H54 (cell line): ENCODE measurements at places on chromosomes 1 and 21.

DNA sequence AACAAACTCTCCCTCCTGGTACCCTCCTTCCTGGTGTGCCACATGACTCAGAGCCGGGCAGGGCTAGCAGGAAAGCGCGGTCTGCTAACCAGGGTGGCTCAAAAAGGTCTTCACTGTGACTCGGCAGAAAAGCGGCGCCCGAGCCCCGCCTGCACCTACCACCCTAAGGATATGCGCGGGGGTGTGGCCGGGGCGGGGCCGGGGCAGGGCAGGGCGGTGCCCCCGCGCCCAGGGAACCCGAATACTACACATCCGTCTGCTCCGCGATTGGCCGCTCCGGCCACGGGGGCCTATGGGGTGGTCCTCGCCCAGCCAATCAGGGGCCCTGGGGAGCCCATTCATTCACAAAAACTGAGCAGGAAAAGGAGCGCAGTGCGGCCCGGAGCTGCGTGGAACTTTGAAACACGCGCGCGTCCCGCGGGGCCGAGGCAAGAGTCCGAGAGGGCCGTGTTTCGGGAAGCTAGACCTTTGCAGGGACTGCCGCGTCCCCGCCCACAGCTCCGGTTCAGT is 1.7 kb downstream of the LRP8 start:
- DNase-seq = peak; percentile 98

GRCh38 chr1:15207829-15208429 is 39.1 kb upstream of the FHAD1 start:
- no peak for DNase-seq

GRCh38 chr1:38605063-38605462 is 254.5 kb downstream of the RRAGC start:
- no peak for DNase-seq

- DNase-seq = no peak
These were observed 74.4 kb downstream of the CLCA4 start for GRCh38 chr1:86621286-86621685.

- no peak for DNase-seq
These were observed 46.7 kb downstream of the CAPZB start for GRCh38 chr1:19438516-19439195.

GRCh38 chr1:8170059-8170835 is 144.1 kb upstream of the ERRFI1 start:
- DNase-seq = no peak

DNA sequence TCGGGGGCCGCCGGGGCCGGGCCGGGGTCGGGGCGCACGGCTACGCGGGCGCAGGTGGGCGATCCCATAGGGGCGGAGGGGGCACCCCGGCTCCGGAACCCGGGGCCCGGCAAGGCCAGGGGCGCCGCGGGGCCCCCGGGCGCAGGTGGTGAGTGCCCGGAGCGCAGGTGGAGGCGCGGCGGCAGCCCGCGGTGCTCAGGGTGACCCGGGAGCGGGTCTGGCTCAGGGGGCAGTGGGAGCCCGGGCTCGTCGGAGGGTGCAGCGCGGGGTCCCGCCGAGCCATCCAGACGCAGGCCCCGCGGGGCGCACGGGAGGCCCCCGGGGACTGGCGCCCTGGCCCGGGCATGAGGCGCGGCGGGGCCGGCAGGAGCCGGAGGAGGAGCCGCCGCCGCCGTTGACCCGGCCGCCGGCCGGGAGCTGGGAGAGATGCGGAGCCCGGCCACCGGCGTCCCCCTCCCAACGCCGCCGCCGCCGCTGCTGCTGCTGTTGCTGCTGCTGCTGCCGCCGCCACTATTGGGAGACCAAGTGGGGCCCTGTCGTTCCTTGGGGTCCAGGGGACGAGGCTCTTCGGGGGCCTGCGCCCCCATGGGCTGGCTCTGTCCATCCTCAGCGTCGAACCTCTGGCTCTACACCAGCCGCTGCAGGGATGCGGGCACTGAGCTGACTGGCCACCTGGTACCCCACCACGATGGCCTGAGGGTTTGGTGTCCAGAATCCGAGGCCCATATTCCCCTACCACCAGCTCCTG is 489 bp downstream of the CELSR2 start:
- DNase-seq = no peak

DNA sequence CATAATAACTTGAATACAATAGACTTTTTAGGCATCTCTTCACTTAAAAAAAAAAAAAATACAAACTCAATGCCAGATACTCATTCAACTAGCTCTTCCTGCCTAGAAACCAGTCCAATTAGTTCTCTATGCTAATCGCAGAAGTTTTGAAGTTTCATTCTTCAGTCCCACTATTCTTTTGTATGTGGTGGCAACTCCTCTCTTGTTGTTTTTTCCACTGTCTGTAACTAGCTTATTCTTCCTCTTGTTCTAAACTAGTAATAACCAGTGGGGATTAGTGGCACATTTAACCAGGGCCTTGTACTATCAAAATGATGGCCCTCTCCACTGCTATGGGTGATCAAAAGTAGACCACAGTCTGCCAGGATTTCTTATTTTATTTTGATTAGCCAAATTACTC is 52.5 kb downstream of the SELENOF start:
- DNase-seq = no peak

DNA sequence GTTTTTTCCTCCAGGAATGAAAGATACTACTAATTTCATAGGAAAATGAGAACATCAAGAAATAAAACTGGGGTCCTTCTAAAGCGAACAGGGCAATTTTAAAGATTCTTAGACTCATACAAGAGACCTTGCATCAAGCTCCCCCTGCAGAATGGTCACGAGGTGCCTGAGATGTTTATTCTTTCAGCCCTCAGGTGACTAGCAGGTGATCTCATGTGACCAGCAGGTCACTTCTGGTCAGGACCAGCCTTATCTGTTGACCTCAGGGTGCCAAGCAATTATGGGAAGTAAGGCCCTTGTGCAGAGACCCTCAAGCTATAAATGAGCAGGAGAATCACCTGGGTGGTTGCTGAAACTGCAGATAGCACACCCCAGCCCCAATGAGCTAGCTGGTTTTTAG is 20.6 kb upstream of the TMEM51 start:
- DNase-seq = no peak

DNA sequence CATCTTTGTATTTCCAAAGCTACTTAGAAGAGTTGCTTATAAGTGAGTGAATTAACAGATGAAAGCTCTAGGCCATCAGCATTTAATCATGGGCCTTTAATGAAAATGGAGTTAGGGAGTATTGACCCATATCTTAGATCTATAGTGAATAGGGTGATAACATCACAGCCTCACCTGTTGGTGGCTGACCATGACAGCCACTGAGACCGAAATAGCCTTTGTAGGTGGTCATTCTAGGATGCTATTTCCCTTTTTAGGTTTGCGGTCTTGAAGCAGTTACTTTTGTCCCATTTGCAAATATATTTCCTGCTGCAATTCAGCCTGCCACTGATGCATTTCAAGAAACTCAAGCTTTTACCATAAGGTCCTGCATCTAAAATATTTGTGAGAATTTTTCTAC is 410.1 kb upstream of the LYPLAL1 start:
- DNase-seq = no peak

DNA sequence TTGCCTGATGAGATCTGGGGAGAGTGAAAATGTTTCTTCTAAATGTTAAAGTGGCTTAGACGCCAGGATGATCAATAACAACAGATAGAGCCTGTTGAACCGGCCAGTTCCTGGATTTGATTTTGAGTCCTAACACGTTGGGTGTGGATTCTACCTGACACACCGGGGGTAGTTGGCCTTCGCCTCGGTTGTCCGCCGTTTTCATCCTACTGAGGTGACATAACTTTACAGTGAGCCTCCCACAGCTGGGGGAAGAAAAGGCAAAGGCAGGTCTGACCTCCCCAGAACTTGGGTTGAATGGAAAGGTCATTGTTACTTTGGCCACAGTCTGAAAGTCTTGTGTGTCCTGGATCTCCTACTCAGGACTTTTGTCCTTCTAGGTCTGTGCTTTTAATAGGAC is 1.1 kb downstream of the PGD start:
- DNase-seq = no peak

DNA sequence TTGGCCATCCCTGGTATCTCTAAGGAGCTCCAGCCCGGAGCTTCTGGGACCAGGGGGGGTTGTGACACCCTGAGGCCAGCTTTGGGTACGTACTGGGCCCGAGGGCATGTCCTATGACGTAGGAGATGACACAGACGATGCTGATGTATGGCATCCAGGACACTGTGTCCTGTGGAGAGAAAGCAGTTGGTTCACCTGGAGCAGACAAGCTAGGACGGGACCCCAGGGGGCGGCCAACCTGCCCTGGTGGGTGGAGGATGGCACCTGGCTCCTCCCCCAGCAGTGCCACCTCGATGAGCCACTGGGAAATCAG is 12.1 kb upstream of the SLC2A7 start:
- no peak for DNase-seq

DNA sequence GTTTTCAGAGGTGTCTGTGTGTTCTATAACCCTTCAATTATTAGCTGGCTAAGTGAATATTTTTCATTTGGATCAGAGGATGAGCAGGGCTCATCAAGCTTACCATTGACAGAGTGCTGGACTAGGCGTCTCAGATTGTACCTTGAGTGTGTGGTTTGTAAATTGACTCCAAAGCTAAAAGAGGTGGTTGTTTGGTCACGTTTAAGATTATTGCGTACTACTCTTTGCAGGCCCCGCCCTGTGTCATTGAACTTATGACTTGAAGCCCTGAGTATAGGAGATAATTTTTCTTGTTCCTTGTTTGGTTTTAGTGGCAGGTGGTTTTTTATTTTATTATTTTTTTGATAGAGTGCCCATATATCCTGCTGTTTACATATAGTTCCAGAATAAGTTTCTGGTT is 17.7 kb downstream of the MRPS6 start:
- no peak for DNase-seq

DNA sequence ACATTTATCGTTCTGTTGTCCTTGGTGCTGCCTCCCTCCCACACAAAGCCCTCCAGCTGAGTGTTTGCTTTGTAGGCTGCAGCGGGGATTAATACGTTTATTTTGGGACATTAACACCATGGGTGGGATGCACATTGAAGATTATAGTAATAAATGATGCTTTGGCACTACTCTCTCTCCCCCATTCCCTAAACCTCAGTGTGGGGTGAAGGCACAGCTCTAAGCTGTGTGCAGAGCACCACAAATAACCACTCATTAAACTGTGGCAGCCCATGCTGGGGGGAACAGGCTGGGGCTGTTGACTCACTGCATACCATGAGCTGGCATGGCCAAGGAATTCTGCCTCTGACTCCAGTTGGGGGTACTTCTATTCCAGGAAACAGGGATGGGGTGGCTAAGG is 7.7 kb downstream of the PCP4L1 start:
- peak; percentile 83 for DNase-seq

GRCh38 chr1:39131940-39132339 is 72.6 kb upstream of the MACF1 start:
- DNase-seq = no peak

DNA sequence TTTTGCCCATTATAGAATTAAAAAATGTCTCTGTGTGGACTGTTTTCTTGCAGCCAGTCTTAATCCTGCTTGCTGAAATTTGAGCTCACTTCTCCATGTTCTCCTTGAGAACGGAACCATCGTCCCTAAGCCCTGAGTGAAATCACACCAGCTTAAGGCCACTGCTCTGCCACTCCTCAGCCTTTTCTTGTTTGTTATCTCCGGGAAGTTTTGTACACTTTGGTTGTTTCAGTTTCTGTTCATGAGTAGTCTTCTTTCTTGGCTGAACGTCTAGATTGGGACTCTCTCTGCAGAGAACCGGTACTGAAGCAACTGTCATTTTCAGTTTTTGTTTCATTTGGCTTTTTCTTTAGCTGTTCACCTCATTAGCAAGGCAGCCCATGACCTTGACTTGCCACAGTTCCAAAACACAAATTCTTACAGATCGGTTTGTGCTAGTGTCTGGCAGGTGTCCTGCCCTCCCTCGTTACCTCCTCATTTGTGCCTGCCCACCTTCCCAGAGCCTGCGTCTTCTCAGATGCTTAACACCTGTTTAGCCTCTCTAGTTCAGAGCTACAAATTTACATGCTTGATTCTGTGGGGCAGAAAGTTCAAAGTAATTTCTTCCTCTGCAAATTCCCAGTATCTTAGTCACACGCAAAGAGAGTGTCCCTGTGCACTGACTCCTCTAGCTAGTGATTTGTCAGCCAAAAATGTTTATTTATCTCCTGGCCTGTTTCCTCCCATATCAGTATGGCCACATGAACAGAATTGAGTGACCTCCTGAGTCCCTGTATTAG is 12.4 kb downstream of the PSEN2 start:
- peak; percentile 62 for DNase-seq

DNA sequence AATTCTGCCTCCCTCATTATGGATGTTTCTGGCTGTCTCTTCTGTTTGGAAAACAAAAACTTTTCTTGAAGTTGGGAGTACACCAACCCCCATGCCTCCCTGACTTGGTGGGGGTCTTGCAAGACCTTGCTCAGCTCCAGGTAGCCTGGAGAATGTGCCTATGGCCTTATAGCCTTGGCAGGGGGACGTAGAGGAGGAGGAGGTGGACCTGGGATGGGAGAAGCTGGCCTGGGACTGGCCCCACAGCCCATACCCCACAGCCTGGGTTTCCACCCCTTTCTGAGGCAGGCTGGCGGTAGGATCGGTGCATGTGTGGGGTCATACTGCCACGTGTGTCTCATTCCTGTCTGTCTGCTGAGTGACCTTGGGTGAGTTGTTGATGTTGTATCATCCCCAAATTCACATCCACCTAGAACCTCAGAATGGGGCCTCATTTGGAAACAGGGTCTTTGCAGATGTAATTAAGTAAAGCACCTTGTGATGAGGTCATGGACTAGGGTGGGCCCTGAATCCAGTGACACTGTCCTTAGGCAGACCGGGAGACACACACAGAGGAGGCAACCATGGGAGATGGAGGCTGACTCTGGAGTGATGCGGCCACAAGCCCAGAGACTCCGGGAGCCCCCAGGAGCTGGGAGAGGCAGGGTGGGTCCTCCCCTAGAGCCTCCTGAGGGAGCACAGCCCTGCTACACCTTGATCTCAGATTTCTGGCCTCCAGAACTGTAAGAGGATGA is 18.5 kb downstream of the OBSCN start:
- DNase-seq = no peak

DNA sequence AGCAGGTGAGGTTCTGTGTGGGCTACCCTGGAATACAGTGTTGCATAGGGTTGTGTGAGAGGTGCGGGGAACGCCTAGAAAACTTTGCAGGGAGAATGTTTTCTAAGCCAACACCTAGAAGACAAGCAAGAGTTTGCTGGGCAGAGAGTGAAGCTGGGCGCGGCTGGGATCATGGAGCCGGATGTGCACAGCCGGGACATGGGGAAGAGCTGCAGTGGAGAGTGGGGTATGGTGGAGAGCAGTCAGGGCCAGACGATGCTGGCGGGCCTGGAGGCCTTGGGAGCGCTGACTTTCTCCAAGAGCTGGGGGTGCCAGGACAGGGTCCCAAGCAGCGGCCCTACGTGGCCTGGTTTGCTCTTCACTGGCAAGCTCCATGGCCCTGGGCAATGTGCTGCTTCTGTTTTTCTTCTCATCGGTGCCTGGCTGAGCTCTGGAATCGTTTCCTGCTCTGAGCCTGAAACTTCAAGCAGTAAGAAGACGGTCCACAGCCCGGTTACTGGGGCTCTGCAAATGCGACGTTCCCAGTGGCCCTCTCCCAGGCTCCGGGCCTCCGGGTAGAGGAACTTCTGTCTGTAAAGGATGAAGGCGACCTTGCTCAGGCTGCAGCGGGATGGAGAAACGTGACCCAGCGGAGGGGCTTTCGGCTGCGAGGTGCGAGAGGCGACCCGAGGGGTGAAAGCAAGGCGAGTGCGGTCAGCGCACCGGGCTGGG is 51.9 kb upstream of the CD34 start:
- no peak for DNase-seq
